ENCODE measurements at places on chromosomes 5 and 9.

- no peak for DNase-seq
Measured at GRCh38 chr9:18159254-18159653, 314.7 kb upstream of the ADAMTSL1 start.

DNA sequence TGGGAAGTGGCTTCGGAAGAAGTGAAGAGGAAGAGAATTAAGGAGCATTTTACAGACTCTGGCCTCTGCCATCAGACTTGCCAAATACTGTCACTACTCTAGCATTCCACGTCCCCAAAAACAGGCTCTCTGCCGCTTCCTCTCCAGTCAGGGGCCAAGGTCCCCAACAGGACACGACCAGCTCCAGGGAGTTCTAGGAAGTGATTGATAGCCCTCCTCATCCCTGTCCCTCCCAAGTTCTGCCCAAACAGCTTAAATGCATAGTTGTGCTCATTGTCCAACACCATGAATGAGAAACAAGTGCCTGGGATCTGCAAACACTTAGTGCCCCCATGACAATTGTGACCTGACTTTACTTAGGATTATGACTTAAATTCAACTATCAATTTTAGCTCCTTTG is 96.5 kb downstream of the MED10 start:
- DNase-seq, result no peak

GRCh38 chr9:72333709-72334108 is 31.3 kb downstream of the ZFAND5 start:
- DNase-seq, result no peak

DNA sequence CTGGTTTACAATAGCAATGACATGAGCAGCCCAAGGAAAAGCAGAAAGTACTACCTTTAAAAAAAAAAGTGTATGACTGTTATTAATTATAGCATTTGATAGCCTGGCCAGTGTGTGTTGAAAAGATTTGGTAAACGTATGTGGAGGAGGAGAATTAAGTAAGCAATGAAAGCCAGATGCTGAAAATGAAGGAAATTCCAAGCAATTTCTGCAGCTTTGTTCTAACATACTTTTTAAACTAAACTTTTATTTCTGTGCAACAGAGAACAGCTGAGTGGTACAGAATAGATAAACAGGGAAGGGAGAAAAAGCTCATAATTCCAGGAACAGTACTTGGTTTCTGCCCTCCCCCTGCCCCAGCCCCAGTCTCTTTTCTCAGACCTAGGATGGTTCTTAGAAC is 252.6 kb downstream of the ADAMTSL1 start:
- no peak for DNase-seq

- DNase-seq, result no peak
Measured at GRCh38 chr9:68955330-68955729, 58.6 kb downstream of the PRKACG start.

DNA sequence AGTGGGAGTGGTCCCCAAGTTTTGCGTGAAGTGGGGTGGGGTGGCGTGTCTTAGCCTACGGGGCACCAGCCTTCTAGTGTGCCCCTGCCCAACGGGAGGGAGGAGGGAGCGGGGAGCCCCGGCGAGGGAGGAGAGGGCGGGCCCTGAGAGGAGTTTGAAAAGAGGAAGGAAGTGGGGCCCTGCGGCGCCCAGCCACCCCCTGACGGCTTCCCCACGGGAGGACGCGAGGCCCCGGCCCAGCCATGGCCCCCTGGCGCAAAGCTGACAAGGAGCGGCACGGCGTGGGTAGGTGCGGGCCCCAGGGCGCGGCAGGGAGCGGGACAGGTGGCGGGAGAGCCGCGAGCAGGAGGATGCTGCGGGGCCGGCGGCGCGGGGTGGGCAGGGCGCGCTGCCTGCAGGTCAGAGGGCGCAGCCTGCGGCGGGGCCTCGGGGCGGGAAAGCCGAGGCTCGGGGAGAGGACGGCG is at the start of gene DOCK2:
TSS of gene DOCK2 (plus strand) at position 191 of the 464 bp plus-strand sequence. CDS start at position 243, 52 bp downstream.
- no peak for DNase-seq

DNA sequence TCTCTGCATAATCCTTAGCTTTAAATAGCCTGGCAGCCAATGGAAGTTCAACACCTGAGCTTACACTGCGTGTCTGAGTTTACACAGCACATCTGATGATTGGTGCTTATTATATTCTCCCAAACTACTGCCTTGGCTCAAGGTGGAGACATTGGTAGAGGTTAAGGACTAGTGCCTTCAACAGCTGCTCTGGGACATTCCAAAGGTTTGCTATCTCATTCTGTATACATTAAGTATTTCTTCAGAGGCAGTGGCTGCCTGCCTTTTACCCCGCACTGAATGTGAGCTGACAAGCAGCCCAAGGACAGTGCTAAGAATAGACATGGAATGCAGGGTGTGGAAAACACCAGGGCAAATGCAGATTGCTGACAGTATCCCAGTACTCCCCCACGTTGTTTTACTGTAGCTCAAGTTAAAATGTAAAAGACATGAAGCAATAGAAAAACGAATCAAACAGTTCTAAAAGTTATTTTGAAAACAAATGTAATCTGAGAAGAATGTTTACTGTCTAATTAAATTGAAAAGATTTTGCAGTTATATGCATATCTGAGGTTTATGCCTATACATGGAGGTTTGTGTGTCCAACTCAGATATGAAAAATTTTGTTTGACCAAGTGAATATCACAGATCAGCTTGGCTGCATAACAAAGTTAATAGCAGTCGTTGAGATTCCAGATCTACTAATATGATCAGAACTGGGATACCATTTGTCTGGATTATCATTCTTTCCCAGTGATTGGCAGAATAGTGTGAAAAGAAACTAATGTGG is 1.8 kb downstream of the HSPB3 start:
- peak; percentile 11 for DNase-seq

DNA sequence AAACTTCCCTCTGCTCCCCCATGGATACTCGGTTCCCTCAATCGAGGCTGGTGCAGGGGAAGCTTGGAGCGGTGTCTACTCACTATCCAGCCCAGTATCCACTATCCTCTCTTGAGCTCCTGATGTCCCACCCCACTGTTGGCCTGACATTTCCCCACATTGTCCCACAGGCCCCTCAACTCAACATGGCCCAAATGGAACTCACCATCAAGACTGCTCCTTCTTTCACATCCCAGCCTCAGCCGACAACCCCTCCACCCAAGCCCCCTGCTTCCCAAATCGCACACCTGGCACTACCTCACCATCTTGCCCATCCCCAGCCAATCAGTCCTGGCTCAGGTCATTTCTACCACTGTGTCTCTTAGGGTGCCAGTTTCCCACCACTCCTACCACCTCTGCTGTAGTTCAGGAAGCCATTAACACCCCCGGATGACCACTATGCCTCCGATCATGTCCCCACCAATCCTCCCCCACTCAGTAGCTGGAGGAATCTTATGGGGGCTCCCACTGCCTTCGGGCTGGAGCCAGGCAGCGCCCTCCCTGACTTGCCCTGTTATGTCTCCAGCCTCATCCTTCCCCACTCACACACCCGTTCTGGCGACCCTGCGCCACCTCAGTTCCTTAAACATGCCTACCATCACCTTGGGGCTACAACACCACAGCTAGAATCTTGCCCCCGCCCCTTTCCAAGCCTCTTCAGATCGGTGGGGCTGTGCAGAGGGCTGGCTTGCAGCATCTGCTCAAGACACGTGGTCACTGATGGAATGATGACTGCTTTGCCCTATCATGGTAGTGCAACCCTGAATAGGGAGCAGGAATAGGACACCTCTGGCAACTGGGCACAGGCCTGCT is 273.6 kb downstream of the FSTL4 start:
- no peak for DNase-seq

GRCh38 chr5:139774980-139775661 is 20.5 kb upstream of the PSD2 start:
- peak; percentile 64 for DNase-seq

DNA sequence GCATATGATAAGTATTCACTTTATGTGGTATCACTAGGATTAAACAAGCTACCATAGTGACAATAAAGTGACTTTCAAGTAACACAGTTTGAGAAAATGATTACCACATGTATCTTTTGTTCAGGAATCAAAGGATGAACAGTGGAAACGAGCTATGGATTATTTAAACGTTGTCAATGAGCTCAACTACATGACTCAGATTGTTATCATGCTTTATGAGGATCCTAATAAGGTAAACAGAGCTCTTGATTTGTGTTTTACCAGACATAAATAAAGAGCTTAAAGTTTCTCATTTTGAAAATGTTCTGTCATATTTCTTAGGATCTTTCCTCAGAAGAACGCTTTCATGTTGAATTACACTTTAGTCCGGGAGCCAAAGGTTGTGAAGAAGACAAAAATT is 57.4 kb downstream of the PPIP5K2 start:
- DNase-seq, result no peak

DNA sequence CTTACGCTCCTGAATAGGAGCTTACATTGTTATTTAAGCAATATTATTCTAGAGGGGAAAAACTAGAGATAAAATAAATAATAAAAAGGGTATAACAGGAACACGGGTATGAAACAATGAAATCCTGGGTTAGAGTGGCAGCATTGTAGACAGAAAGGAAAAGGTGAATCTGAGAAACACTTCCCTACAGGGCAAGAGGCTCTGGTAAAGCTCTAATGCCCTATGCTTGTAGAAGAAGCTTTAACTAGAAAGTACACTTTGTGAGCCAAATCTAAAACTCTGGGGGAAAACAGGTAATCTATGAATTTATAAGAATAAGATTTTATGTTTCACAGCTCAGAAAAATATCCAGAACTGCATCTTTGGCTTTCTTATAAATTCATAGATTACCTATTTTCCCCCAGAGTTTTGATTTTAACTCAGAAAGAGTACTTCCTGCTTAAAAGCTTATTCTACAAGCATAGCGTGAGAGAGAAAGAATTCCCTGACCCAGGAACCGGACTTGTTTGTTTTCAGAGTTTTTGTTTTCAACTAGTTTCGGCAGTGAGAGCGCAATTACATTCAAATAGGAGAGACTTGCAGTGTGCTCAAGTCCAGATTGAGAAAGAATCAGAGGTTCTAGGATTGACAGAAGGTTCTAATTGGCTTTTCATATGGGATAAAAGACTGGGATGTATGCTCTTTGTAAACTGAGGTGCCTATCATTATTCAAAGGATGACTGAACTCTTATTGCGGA is 651.0 kb upstream of the RORB start:
- no peak for DNase-seq

DNA sequence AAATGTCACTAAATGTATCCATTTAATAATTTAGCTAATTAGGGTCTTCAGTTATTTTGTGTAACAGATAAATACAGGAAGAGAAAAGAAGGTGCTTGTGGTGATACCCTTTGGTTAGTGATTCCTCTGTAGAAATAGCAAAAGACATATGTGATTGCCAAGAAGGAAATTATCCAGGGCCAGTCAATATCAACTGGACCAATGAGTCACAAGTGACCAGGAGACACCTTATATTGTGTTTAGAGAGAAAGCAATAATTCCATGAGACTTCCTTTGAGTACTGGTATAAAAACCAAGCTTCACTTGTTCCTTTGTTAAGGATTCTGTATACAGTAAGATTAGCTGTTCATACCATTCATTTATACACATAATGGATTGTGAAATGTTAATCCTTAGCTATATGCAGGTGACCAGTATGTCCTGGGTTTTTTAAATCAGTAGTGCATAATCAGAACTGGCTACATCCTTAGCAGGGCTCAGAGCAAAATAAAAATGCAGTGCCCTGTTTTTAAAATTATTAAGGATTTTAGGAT is 11.7 kb upstream of the F2R start:
- no peak for DNase-seq

- no peak for DNase-seq
Measured at GRCh38 chr5:19739671-19740070, 248.3 kb downstream of the CDH18 start.

DNA sequence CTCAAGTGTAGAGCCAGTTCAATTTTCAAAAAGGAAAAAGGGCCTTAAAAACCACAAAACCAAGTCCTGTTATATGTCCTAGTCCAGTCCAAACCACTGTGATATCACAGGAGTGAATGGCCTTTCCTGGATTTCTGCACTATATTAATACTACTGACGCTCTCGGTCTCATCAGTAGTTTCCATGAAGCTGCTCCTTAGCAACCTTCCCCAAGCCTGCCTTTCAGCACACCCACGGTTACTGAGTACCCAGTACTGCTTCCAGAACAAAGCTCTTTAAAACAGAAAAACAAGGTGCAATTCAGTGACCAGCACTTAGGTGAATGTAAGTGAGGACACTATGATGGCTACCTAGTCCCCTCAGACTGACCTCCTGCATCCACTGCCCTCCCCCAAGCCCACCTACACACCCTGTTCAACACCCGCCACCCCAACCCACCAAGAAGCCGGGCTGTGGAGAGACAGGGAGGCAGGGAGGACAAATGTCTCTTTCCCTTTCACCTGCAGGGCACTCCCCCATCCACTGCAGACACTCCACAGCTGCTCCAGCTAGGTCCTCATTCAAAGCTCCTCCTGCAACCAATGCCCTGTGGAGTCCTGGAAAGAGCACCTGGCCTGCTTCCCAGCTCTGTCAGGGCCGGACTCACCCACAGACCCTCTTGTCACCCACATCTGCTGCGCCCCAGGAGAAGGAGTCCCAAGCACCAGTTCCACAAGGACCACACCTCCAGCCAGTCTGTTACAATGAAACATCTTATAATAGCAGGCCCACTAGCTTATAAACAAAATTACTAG is 25.9 kb downstream of the PSMB7 start:
- DNase-seq, result no peak

DNA sequence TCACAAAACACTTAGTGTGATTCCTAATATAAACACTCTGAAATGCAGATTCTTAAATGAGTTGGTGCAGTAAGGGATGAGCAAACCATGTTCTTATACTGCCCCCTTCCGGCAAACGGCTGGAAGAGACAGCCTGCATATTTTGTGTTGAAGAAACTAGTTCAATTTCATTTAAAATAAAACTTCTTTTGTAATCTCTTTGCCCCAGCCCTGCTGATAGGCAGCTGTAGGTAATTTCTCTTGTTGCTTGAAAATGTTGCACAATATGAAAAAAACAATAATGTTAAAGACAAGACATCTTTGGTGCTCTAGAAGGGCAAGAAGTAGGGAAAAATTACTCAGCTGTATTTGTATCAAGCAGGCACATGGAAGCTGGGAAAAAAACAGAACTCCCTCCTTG is 89.7 kb upstream of the CCNG1 start:
- peak; percentile 72 for DNase-seq

DNA sequence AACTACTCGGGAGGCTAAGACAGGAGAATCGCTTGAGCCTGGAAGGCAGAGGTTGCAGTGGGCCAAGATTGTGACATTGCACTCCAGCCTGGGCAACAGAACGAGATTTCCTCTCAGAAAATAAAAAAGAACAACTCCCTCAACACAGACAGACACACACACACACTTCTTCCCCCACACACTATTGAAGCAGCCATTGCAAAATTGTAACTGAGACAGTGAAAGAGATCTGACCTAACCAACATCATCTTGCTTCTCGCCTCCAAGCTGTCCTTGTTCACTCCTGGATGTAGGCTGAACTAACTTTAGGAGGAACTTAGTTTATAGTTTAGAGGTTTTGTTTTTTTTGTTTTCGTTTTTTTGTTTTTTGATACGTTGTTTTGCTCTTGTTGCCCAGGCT is 13.0 kb upstream of the PLIN2 start:
- DNase-seq, result no peak
